ENCODE measurements at places on chromosomes 5 and 9. TPM values are rescaled to one million over a fixed set of nuclear protein-coding genes. Genes with fewer than 3 reads are reported as not detected.

DNA sequence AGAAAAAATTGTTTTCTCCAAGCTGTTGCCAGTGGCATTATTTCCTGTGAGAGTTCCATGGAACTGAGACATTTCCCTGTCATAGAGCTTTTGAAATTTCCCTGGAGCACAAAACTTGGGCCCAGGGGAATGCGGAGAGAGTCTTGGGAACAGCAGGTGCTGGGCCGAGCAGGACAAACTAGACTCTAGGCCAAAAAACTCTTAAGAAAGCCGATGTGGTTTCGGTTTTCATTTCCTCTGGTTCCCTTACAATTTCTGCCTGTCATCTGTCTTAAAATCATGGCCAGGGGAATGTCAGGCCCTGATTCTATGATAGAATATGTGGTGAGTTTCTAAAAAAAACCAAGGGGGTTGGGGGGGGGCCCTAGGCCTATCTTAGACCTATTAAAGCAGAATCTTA lies 4.6 kb downstream of the SLC35A4 start:
- no peak for DNase-seq

GRCh38 chr9:114261026-114261425 lies 61.9 kb upstream of the ORM1 start:
- DNase-seq, result no peak

Gene CMYA5
- 0.11 TPM for total RNA-seq

DNA sequence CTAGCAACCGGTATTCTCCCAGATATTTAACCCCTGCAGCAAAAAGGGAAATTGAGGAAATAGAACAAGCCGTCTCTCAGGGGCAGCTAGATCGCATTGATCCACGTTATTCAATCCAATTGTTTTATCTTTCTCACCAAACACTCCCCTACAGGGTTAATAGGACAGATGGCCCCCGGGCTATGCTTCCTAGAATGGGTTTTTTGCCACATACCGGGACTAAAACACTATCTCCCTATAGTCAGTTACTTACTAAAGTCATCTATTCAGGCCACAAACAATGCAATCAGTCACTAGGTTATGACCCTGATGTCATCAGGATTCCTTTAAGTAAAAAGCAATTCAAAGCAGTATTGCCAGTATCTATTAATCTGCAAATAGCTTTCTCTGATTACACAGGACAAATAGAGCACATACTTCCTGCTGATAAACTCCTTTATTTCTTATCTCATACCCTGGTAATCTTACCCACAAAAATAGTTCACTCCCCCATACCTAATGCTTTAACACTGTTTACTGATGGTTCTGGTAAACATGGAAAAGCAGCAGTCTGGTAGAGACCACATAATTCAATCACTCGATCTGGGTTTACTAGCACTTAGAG lies 159.0 kb downstream of the CPLANE1 start:
- DNase-seq, result no peak

GRCh38 chr9:113155911-113156588 lies 5.2 kb downstream of the SLC31A2 start:
- peak; percentile 19 for DNase-seq

Gene GFI1B
- total RNA-seq, result not detected
